ENCODE measurements at places on chromosomes 6 and 20.

DNA sequence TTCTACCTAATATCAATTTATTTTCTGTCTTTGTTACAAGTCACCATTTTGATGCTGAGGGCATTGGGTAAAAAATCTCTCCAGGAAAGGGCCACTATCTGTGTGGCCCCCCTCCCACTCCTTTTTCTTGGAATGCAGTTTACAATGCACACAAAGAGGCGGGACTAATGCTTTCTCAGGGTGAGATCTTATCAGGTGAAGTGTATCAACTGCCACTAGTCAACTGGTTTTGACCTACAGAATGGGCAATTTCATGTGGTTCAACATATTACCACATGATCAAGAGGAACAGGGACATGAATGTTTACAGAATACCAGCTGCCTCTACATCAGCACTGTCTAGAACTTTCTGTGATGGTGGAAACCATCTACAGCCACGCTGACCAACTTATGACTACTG, 3.7 kb downstream of the RRBP1 start:
- DNase-seq, result no peak

GRCh38 chr6:7108196-7108963, 619 bp downstream of the RREB1 start:
- DNase-seq, result peak; percentile 62

- no peak for DNase-seq
Observed at GRCh38 chr20:25199473-25200260, 4.2 kb downstream of the ENTPD6 start.

- no peak for DNase-seq
Observed at GRCh38 chr6:165487347-165487746, 175.7 kb downstream of the PDE10A start.

- peak; percentile 23 for DNase-seq
Observed at GRCh38 chr6:50062051-50062450, 12.3 kb upstream of the DEFB112 start.

DNA sequence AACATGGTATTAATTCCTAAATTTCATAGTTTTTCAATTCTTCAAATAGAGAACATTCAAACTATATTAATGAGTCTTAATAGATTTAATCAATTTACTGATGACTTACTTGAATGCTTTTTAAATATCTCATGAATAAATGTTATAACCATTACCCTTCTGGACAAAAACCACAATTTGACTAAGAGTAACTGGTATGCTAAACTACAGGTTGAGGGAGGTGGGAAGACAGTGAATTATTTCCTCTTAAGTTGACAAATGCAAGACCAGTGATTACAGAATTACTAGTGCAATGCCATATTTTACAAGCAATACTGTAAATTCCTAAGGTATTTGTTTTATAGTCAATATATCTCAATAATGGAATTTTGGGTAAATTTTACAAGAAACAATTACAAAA, 65.1 kb downstream of the REV3L start:
- DNase-seq, result no peak

DNA sequence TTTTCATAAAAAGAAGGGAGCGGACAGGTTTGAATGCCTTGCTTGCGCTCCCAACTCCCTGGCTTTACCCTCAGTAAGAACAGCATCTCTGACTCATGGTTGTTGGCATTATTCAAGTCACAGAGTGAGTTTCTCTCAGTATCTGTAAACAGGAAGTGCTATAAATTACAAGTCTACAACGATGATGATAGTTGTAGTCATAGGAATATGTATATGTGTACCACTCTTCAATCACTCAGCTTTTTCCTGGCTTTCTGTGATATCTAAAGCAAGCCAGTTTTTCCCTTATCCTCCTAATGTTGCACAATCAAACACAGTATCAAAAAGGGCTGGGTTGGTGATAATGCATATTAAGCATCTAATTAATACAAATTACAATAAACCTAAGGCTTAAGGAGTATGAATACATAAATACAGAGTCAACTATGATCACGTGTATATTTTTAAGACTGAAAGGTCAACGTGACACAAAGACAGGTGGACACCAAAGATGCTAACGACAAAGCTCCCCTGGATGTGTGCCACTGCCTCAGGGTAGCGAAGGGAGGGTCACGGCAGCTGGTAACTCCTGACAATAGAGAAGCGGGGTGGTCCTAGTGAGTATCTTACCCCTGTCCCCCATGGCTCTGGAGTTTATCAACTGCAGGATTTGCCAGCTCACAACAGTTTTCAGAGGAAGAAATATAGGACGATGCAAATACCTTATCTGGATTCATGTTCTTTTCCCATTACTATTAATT, 202.8 kb downstream of the BTBD9 start:
- DNase-seq, result no peak

GRCh38 chr6:139079018-139079417, 50.5 kb downstream of the ABRACL start:
- DNase-seq, result no peak

- DNase-seq, result no peak
Observed at GRCh38 chr6:166389119-166389518, 6.4 kb upstream of the MPC1 start.

GRCh38 chr20:55456316-55456940, 548.9 kb downstream of the CBLN4 start:
- DNase-seq, result no peak

DNA sequence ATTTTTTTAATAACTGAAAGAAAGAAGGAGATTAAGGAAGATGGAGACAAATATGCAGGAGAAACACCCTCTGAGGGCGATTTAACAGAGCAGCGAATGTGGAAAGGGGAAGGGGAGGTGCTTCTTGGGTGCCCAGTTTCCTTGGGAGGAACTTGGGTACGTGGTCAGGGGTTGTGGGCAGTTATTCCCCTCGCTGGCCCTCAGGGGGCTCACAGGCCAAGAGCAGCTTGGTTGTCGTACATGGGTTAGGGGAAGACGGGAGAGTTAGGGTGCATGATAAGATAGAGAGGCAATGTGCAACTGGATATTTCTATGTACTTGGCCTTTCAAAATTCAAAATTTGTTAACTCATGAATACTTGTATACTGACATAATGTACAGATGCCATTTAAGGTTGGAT, 7.0 kb upstream of the TUBB2A start:
- DNase-seq, result no peak

DNA sequence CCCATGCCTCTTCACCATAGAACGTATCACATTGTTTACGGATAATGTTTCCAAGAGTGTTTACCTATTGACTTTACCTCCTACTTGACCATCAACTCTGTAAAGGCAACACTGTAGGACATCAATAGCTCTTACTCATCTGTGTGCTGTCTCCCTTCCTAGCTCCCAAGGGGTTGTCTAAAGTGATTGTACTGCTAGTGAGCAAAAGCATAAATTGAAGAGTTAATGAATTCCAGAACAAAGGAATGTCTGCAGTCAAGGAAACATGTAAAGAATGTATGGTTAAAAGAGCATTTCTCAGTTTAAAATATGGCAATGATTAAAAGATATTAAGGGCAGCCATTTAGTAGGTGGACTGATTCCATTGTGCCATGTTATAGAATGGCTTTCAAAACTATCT, 985.4 kb downstream of the TBC1D32 start:
- DNase-seq, result no peak

DNA sequence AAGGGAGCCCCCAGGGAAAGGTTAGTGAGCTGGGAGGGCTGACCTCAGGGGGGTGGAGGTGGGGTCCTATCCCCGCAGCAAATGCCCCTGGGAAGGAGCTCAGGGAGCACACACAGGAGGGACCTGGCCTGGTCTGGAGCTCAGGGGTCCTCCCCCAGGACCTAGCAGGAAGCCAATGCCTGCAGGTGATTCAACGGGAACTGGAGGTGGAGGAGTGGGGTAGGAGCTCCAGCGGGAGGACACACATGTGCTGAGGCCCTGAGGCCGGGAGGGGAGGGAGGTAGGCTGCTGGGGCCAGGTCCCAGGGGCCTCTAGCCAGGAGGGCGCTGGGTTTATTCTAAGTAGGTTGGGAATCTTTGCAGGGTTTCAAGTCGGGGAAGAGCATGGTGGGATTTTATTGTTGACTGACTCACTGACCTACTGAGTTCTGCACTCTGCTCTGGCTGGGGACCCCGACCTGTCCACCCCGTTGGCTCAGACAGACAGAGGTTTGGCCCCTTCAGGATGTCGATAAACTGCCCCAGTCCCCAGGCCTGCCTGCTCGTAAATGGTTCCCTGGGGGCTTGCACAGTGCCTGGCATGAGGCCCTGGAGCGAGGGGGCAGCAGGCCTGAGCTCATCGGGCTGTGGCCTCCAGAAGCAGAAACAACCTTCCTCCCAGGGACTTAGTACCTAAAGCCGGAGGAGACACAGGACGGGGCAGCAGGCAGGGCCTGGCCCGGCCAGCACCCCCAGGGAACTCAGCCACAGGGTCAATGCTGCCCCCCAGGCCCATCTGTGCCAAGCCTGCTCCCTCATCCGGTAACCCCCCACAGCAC, 62.3 kb downstream of the RIPOR3 start:
- DNase-seq, result no peak

DNA sequence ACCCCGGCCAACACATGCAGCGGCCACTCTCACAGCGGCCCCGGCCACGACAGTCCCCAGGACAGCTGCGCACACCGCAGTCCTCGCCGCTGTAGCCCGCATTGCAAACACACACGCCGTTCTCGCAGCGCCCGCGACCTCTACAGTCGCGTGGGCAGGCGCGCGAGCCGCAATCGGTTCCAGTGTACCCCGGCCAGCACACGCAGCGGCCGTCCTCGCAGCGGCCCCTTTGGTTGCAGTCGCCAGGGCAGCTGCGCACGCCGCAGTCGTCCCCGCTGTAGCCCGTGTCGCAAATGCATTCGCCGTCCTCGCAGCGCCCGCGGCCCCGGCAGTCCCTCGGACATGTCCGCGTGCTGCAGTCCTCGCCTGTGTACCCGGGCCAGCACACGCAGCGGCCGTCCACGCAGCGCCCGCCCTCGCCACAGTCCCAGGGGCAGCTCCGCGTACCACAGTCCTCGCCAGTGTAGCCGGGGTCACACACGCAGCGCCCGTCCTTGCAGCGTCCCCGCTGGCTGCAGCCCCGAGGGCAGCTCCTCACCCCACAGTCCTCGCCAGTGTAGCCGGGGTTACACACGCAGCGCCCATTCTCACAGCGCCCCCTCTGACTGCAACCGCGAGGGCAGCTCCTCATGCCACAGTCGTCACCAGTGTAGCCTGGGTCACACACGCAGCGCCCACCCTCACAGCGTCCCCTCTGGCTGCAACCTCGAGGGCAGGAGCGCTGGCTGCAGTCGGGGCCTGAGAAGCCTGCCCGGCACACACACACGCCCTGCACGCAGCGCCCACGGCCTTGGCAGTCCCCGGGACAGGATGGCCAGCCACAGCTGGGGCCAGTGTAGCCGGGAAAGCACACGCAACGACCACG, 12.5 kb downstream of the TNXB start:
- DNase-seq, result no peak

DNA sequence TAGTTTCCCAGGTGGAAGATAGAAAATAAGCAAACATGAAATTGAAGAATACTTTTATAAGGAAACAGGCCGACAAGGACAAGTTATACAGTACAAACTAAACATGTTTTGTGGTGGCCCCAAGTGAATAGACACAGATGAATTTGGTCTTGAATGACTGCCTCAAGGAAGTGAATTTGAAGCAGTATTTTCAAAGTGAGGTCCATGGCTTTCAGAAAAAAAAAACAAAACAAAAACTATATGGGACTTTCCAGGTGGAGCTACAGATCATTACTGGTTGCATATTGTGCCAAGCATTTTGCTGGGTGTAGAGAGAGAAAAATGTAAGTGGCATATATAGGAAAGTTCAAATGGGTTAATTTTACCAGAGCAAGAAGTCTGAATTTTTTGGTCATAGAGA, 68.8 kb downstream of the CYB5R4 start:
- DNase-seq, result no peak

GRCh38 chr6:71321314-71321713, 32.7 kb downstream of the OGFRL1 start:
- no peak for DNase-seq

- no peak for DNase-seq
Observed at GRCh38 chr20:54276577-54277169, 68.8 kb downstream of the PFDN4 start.

DNA sequence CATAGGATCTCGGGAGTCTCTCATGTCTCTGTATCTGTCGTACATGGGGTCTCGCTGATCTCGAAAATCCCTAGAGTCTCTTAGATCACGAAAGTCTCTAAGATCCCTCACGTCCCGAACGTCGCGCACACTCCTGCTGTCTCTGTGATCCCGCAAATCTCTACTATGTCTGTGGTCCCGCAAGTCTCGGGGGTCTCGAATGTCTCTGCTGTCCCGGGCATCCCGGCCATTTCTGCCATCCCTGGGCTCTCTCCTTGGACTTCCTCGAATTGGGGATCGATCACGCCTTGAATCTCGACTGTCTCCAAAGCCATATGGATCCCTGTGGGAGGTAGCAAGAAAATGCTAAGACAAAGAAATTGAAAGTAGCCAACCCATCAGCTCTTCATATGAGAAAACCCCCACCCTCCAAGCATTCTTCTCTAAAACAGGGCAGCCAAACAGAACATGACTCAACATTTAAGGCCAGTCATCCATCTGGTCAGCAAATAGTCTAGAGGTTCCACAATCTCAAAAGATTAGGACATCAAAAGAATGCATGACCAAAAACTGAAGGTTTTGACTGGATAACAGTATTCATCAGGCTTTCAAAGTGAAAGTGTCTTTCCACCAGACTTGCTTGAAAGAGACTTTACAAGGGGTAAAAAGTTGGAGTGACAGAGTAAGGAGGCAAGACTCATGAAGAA, 19.4 kb downstream of the NCOA5 start:
- DNase-seq, result no peak

DNA sequence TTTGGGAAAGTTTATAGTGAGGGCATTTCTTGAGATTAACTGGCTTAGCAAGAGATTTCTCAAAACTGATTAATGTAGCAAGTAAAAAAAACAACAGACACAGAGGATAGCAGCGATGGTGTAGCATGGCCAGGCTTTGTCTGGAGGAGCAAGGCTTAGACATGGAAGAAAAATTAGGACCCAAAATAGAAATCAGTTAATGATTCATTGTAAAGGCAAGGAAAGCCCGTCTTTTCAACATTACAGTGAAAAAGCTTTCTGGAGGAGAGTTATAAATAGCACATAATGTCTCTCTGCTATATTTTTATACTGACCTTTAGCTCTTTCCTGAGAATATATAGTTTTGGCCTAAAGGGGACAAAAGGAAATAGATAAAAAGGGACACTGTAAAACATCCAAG, 45.1 kb downstream of the FNDC1 start:
- no peak for DNase-seq

DNA sequence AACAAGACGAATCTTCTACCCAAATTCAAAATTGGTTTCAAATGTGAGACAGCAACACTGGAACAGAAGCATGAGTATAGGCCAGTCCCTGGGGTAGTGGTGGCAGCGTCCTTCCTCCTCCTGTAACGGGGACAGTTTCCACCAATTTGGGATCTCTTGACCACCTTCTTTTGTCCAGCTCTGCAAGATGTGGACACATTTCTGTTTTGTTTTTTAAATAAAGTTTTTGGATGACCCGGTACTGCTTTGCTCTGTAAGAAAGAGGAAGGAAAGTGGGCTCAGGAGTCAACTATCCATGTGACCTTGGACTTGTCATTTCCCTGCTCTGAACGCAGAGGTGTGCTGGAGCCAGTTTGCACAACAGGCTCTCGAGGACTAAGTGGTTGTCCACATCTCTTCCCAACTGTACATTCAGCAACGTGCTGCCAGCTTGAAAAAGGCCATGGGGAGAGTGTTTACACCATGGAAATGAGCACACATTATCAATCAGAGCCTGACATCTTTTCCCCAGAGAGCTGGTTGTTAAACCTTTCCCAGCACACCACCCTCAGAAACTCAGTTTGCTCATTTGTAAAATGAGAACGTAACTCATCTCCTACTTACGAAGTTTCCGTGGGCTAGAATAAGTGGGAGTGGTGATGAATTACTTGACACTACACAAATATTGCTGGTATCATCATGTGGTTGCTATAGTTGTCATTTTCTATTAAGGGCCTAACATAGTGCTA, 66.5 kb downstream of the ADTRP start:
- DNase-seq, result no peak
